ENCODE measurements at places on chromosomes 12 and 14. TPM values are rescaled to one million over a fixed set of nuclear protein-coding genes. Genes with fewer than 3 reads are reported as not detected.

Gene AREL1
- 38.6 TPM for total RNA-seq

Gene CRACR2A
- not detected for total RNA-seq

DNA sequence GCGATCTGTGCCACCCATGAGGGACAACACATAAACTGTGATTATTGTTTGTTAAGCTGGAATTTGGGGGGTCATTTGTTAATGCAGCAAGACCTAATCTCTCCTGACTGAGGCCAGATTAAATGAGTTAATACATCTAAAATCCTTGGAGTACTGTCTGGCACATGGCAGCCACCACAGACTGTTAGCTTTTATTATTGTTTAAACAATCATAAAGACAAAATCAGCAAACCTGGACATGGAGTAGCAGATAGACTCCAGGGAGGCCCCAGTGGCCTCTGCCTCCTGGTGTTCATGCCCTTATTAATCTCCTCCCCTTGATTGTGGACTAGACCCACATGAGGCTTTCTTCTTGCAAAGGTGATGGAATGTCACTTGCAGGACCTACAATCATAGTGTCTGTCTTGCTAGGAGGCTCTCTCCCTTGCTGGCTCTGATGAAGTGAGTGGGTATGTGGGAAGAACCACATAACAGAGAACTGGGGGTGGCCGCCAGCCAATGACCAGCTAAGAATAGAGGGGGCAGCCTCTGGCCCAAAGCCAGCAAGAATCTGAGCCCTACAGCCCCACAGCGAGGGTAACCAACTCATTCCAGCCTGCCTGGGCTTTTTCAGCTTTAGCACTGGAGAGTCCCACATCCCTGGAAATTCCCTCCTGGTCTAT, 142.0 kb downstream of the SCARB1 start:
- DNase-seq, result no peak

DNA sequence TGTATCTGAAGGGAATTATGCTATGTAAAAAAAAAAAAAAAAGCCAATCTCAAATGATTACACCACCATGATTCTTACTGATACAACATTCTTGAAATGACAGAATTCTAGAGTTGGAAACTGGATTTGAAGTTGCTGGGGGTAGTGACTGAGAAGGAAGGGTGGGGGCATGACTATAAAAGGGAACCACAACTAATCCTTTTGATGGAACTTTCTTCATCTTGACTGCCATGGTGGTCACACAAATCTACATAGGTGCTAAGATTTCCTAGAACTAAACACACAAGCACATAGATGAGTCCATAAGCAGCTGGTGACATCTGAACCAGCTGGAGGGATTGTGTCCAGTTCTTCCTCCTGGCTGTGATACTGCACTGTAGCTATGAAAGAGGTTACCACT, 51.4 kb downstream of the CLMN start:
- DNase-seq, result no peak

- DNase-seq, result peak; percentile 73
These were observed 9.3 kb upstream of the USP15 start for GRCh38 chr12:62250671-62251608.

- no peak for DNase-seq
These were observed 124.4 kb downstream of the HELB start for GRCh38 chr12:66426696-66427095.

DNA sequence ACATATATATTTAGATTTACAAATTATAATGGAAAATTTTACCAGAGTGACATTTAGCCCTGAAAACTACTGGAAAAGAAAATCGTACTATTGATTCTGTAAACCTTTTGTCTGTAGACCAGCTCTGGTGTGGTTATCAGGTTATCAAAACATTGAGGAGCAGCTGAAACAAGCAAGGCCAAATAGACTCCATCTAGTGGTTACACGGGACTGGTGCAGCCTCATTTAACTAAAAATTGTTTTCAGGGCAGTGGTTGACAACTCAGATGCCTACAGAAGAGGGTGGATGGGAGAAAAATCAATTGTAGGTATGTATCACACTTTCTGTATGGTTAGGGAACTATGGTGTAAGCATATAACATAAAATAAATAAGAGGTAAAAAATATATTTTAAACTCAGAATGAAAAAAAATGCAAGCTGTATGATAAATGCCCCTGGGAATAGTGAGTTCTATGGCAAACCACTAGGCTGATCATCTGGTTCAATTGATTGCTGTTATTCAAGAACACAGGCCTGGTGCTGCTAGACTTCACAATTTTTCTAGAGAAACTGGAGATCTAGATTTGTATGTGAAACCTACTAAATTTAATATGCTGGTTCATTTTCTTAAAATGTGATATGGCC, 51.2 kb downstream of the ACSS3 start:
- DNase-seq, result peak; percentile 53

All from HFFc6 (cell line).